ENCODE measurements at places on chromosomes 11 and 22.

GRCh38 chr11:61526956-61527731 lies 18.6 kb downstream of the LRRC10B start:
- no peak for DNase-seq

DNA sequence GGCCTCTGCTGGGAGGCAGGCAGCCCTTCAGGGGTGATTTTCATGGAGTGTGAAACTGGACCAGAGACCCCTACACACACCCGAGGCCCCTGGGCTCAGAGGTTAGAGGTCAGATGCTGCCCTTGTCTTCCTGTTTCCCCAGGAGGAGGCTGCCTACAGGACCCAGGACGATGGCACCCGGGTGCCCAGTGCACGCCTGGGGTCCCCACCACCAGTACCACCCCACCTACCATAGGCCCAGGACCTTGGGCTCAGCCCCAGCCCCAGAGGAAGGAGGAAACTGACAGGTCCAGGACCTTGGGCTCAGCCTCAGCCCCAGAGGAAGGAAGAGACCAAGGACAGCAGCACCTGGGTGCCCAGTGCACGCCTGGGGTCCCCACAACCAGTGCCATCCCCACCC lies 79.2 kb downstream of the BRD1 start:
- no peak for DNase-seq

- DNase-seq: no peak
Observed at GRCh38 chr11:61954106-61954850, 4.1 kb downstream of the BEST1 start.

DNA sequence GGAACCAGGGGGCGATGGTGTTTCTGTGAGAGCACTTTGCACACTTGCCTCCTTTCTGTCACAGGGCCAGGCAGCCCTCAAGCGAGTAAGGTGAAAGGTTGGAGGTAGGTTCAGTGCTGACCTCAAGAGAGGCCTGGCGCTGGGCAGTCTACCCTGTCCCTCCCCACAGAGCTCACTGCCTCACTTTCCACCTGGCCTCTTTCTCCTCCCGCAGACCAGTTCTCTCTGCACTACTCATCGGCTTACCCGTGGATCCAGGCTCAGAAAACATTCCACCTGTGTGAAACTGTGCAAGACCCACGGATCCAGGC lies 16.8 kb downstream of the APOL5 start:
- DNase-seq: no peak

GRCh38 chr11:88183233-88183632 lies 8.0 kb upstream of the RAB38 start:
- no peak for DNase-seq

GRCh38 chr22:33909911-33910310 lies 10.4 kb downstream of the LARGE1 start:
- no peak for DNase-seq

- DNase-seq: no peak
Observed at GRCh38 chr22:25139062-25139461, 60.6 kb upstream of the CRYBB3 start.

DNA sequence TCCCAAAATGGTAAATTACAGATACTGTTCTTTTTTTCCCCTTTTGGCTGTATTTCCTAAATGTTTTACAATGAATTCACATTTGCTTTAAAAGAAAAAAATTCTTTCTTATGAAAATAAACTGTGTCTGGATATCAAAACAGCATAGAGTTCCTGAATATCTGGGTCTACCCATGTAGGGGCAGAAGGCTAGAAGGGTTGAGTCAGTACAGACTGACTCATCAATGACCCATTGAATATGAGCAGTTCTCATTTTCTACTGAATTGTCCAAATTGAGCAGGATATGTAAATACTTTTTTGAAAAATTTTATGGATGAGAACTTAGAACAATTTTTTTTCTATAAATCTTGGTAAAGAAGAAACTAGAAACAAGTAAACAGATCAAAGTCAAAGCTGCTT lies 16.3 kb upstream of the C11orf87 start:
- DNase-seq: no peak

GRCh38 chr11:75632450-75632849 lies 36.4 kb downstream of the MAP6 start:
- no peak for DNase-seq

GRCh38 chr11:60831501-60832079 lies 10.3 kb upstream of the CCDC86 start:
- no peak for DNase-seq
